Stimulated activated CD4-positive, alpha-beta T cell treated with anti-CD3 and anti-CD28 coated beads, Interleukin-4, amount 100 ng/mL, for 48 hours (primary cell): ENCODE measurements at places on chromosomes 5 and 9.

- DNase-seq = no peak
Observed at GRCh38 chr5:108681079-108681921, 66.4 kb upstream of the FER start.

- DNase-seq = no peak
Observed at GRCh38 chr5:143890487-143890886, 78.5 kb downstream of the HMHB1 start.

DNA sequence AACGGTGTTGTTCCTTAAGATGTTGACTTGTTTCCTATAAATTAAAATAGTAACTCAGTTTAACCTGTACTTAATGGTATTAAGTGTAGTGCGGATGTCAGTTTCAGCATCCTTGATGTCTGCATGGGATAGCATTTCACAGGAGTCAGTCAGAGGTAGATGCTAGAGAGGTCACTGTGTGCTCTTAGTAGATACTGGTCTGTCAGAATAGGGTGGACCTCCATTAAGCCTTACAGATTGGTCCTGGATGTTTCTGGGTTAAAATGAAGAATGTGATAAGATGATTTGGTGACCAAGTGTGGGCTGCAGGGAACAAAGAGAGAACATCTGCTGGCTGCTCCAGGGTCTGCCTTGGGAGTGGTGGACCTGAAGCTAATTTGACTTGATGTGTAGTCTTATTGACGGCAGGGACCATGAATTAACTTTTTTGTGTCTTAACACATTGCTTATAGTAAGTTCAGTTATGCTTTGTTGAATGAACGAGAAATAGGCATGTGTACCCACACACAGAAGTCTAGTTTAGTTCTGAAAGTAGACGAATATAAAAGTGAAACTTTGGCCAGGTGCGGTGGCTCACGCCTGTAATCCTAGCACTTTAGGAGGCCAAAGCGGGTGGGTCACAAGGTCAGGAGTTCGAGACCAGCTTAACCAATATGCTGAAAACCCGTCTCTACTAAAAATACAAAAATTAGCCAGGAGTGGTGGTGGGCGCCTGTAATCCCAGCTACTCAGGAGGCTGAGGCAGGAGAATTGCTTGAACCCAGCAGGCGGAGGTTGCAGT, 12.5 kb downstream of the RAB24 start:
- no peak for DNase-seq

- peak; percentile 29 for DNase-seq
Observed at GRCh38 chr5:111070272-111071134, 1.0 kb upstream of the TSLP start.

DNA sequence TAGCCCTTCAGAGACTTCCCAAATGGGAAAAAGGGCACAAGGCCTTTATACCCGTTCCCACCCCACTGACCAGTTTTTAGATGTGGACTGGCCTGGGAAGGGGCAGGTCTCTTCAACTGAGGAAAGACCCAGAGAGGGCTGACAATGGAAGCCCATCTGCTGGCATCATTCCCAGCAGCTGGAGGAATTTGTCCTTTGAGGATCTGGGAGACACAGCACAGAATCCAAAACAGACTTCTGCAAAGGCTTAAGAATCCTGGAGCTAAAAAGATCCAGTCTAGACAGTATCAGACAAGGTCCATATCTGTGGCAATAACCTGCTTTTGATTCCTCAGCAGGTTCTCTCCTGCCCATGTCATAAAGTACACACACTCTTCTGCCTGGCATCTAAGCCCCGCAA, 329.2 kb downstream of the TMEM167A start:
- DNase-seq = no peak

GRCh38 chr5:113510836-113511451, 2.5 kb upstream of the YTHDC2 start:
- no peak for DNase-seq

GRCh38 chr9:75130172-75130571, 41.9 kb downstream of the OSTF1 start:
- no peak for DNase-seq

DNA sequence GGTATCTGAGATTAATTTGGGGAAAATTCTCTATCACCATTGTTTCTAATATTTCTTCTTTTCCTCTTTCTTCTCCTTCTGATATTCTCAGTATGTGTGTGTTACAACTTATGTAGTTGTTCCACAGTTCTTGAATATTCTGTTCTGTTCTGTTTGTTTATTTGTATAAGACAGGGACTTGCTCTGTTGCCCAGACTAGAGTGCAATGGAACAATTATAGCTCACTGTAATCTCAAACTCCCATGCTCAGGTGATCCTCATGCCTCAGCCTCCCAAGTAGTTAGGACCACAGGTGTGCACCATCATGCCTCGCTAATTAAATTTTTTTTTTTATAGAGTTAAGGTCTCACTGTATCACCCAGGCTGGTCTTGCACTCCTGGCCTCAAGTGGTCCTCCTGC, 145.8 kb upstream of the TUT7 start:
- DNase-seq = no peak

GRCh38 chr5:125348936-125349831, 602.7 kb upstream of the ZNF608 start:
- no peak for DNase-seq

DNA sequence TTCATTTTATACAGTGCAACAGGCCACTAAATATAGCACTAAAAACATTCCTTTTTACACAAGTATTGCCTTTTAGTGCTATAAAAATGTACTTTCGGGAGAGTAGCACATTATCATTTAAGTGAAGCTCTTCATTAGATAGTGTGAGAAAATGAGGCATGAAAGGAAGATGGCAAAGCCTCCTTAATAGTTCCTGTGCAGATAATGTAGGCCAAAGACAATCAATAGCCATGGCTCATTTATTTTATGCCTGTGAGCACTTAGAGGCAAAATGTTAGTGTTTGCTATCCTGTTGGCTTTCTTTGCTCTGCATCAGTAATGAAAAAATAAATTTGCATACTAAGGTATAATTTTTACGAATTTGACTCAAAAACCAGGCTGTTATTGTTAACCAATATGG, 929.5 kb upstream of the C9orf72 start:
- no peak for DNase-seq

- no peak for DNase-seq
Observed at GRCh38 chr9:77561331-77562018, 86.6 kb downstream of the GNA14 start.

DNA sequence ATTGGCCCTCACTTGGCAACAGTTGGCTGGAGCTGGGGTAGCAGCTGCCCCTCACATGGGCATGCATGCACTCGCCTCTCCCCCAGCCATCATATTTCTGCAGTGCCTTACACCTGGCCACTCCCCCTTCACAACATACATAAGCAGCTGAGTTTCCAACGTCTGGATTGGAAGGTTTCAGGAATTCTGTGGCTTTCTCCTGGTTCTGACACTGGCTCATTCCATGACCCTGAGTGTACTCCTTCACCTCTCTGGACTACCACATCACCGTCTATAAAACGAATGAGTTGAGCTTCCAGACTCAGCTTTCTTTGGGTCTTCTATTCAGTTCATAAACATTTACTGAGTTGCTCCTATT, 84.3 kb downstream of the GALNT10 start:
- no peak for DNase-seq

DNA sequence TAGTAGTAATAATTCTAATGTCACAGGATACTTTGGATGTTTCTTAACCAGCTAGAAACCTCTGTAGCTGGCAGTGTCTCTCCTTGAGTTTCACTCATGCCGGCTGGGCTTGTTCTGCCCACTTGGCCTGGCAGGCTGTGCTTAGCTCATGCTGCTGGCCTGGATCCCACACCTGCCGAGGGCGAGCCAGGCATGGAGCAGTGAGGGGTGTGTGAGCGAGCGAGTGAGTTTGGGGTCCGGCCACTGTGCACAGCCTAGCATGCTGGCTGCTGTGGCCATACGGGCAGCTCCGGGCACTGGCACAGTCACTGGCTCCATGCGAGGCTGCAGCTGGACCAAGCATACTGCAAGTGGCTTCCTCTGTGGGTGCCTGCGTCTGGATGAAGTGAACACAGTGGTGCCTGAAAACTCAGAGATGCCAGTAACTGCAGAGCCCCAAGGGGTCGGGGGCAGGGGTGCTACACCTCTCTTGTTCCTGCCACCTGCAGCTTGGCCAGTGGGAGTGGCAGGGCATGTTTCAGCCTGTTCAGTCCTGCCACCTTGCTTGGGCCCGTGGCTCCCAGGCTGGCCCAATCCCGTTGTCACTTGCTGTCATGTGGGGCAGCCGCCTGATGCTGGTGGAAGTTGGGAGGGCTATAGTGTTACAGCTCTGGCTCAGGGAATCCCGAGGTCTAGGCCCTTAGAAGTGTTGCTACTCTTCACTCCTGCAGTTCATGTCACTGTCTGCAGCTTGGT, 9.9 kb downstream of the FSD1L start:
- DNase-seq = no peak
